ENCODE measurements at places on chromosomes 5 and 9.
A peak's percentile ranks its signal among the peaks of the same experiment; 100 is the strongest.

DNA sequence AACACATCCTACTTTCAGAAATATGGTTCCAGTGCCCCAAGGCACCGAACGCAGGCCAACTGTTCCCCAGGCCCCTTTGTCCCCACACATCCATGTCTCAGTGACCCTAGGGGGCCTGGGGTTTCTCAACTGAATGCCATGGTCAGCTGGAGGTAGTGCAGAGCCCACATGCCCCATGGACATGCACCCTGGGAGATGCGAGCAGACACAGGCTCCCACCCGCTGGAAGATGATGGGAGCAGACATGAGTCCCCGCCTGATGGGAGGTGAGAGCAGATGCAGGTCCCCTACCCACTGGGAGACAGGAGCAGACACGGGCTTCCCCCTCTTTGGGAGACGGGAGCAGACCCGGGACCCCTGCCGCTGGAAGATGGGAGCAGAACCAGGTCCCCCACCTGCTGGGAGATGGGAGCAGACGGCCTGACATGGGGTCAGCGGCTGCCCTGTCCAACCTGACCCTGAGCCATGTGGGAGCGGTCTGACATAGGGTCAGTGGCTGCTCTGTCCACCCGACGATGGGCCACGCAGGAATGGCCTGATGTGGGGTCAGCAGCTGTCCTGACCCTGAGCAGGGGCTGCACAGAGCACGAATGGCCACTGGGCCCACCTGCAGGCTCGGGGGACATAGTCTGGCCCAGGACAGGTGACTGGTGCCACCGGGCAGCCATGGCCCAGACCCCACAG, 18.4 kb downstream of the ZDHHC11B start:
- DNase-seq, result no peak

- peak; percentile 30 for DNase-seq
Measured at GRCh38 chr5:147382776-147383175, 127.1 kb downstream of the DPYSL3 start.

- no peak for DNase-seq
Measured at GRCh38 chr9:116103976-116104820, 49.4 kb upstream of the PAPPA start.

DNA sequence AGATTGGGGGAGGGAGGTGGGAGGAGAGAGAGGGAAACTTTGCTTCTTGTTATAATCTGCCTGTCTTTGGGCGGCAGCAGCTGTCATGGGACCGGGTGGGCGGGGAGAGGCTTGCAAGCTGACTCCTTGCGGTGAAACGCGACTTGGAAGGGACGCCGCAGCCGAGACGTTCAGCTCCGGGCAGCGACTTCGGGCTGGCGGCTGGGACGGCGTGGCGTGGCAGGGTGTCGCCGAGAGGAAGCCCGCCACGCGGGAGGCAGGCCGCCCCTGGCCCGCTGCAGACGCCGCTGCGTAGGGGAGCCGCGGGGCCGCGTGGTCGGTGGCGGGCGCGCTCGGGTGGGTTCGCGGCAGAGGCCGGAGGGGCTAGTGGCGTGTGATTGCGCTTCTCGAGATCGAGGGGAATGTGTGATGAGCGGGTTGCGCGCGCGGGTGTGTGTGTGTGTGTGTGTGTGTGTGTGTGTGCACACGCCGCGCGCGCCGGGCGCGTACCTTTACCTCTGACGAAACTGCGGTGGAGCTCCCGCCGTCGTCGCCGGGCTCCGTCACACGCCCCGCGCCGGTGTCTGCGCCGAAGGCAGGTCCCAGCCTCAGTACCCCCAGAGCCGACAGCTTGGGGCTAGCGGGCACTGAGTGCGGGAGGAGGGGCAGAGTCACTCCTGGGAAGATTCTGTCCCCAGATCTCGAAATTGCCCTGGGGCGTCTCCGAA, 1.7 kb downstream of the PPARGC1B start:
- peak; percentile 70 for DNase-seq

DNA sequence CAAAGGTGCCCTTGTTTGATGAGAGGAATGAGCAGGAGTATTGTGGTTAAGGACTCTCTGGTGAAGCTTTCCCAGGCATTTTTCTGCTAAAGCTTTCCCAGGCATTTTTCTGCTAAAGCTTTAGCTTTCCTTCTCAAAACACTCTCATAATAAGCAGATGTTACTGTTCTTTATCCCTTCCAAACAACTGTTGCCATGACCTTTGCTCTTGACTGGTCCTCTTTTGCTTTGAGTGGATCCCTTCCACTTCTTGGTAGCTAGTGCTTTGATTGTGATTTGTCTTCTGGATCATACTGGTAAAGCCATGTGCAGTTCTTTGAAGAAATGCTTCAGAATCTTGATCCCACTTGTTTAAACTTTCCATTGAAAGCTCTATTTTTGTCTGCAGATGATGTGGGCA, 85.8 kb downstream of the GPBP1 start:
- DNase-seq, result peak; percentile 66

DNA sequence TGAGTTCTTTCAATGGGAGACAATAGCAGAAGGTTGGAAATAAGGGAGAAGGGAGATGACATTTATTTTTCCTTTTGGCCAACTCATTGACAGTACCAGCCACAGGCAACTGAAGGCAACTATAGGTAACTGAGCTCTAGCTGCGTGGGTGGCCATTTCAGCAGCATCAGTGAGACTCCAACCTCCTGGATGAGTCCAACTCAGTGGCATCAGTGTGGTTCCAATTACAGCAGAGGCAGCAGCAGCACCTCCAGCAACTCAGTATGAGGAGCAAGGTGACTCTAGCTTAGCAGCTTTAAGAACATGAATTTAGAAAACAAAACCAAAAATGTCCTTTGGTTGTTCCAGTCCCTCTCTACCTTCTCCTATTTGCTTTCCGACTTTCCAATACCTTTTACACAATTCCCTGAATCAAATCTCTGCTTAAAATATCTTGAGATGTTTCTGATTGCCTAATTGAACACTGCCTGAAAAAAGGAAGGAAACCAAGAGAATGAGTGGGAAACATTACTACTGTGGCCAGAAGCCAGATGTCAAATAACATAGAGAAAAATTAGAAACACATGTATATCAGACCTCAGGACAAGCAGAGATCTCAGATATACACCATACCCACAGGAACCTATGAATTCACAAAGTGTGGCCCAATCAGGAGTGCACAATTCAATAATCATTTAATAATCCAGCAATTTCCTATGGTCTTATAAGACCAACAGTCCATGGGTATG, 166.5 kb upstream of the RORB start:
- no peak for DNase-seq

DNA sequence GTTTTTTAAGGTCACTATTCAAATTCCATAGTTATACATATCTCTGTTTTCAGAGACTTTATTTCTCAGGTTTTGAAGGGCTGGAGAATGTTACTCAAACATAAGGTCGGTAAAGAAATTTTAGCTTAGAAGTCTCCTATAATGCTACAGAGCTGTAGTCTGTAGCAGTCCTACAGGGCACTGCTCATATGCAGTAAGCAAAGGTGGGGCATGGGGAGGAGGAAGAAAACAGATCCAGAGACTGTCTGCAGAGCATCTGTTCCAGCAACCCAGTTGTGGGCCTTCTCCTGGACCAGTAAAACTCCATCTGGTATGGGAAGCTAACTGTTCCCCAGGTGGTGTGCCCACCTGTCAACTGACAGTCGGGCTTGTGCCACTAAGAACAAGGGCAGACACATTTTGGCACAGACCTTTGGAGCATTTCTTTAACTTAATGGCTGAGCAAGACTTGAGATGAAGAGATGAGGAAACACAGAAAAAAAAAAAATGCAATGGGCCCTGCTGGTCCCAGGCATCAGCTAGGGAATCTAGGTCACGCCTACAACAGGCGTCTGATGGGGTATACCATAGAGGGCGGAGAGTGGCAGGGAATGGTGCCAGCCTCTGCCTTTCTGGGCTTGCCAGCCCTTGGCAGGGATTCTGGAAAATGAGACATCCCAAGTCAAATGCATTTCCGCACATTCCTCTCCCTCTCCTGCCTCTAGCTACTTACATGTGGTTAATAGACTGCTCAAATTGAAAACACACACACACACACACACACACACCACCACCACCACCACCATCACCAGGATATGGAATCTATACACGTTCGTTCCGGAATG, 218.9 kb downstream of the ARL15 start:
- DNase-seq, result no peak

DNA sequence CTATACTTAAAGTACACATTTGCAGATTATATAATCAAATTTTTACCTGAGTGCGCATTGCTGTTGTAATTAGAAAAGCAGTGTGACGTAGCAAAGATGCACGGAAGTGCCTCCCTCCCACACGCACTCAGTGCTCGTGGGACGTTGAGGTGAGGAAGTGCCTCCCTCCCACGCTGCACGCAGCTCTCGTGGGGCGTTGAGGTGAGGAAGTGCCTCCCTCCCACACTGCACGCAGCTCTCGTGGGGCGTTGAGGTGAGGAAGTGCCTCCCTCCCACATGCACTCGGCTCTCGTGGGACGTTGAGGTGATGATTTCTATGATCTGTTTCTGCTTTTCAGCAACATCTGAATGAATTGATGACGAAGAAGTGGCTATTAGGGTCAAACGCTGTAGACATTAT, 21.0 kb downstream of the EXOC3 start:
- DNase-seq, result no peak

DNA sequence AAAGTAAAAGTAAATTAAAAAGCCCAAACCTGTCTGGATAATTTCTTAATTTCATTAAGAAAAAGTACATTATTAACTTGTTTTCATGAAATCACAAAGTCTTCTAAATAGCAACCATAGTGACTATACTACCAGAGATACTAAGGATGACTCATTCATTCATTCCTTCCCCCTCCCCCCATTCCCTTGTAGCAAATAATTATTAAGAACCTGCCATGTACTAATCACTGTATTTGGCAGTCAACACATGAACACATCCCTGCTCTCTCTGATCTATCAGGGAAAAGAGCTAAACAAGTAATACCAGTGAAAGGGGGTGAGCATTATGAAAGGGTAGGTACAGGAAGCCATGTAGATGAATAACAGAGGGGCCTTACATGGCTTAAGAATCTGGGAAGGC, 203.9 kb downstream of the CWC27 start:
- no peak for DNase-seq

DNA sequence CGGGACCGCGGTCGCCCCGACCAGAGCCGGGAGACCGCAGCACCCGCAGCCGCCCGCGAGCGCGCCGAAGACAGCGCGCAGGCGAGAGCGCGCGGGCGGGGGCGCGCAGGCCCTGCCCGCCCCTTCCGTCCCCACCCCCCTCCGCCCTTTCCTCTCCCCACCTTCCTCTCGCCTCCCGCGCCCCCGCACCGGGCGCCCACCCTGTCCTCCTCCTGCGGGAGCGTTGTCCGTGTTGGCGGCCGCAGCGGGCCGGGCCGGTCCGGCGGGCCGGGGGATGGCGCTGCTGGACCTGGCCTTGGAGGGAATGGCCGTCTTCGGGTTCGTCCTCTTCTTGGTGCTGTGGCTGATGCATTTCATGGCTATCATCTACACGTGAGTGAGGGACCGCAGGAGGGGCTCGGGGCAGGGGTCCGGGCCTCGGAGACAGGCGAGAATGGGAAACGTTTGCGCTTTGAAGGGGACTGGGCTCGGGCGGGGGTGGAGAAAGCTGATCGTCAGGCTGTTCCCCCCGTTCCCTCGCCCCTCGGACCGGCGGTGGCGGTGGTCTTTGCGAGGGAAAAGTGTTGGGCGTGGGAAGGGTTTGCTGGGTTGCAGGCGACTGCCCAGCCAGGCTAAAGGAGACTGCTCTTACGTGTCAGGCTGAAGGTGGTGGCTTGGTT, 457 bp downstream of the UGCG start:
- DNase-seq, result no peak

GRCh38 chr5:9919306-9920030, 289.3 kb upstream of the TAS2R1 start:
- no peak for DNase-seq

GRCh38 chr5:107597247-107597646, 73.5 kb downstream of the EFNA5 start:
- no peak for DNase-seq

DNA sequence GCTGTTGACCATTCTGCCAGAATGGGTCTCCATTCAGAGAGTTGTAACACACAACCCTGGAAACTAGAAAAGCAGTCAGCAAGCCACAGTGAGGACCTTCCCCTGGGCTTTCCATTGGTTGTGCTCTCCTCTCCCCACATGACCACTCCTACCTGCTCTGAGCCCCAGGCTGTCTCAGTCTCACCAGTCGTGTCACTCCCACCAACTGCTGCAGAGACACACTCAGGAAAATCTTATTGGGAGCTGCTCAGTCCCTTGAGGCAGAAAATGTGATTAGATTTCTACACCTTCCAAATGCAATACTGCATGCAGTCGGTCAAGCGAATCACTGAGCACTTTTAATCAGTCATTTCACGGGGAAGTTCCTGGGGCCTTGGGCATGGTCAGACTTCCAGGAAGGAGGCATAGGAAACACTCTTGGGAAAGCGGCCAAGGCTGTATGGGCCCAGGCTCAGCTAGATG, 284.2 kb upstream of the NMUR2 start:
- DNase-seq, result no peak

DNA sequence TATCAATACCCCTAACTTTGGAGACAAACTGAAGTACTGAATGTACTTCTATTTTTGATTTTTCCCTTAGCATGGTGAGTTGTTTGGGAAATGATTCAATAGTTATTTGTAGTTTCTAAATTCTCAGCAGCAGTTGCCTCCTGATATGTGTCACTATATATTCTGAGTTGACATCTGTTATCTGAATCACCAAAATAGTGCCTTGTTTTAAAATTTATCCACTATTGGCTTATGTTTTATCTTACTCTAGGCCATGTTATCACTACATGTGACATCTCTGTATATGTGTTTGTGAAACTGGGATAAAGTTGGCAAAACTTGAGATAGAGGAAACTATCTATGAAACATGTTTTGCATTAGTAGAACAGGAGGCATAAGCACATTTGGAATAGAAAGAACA, 317.6 kb downstream of the TLE4 start:
- peak; percentile 14 for DNase-seq

GRCh38 chr5:157913575-157913974, 54.6 kb upstream of the CLINT1 start:
- DNase-seq, result no peak

DNA sequence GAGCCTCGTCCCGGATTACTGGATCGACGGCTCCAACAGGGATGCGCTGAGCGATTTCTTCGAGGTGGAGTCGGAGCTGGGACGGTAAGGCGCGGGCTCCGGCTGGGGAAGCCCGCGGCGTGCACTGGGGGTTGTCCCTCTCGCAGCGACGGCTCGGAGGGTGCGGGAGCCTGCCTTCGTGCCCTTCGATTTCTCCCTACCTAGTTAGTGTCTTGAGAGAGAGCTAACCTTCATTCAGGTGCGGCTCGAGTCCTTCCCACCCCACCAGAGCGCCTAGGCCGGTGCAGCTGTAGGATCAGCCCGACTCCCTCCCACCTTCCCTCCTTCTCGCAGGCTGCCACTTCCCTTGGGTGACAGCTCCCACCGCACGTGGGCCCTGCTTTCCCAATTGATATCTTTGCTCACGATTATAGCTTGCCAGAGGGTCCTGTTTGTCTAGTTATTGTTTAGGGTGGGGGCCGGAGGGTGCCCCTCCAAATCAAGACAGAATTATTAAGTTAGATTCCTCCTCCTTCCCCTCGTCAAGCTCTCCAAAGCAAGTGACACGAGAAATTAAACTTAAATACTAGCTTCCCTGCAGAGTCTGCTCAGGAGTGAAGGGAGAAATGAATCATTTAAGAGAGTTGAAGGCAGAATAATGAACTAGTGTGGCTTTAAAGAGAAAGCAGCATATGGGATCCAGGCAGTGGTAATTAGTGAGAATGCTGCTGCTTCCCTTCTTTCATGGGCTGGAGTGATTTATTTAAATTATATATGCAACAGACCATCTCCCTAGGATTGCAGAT, 569 bp downstream of the CAMK4 start:
- no peak for DNase-seq
